ENCODE measurements at places on chromosomes 4 and X.
A peak's percentile ranks its signal among the peaks of the same experiment; 100 is the strongest.

DNA sequence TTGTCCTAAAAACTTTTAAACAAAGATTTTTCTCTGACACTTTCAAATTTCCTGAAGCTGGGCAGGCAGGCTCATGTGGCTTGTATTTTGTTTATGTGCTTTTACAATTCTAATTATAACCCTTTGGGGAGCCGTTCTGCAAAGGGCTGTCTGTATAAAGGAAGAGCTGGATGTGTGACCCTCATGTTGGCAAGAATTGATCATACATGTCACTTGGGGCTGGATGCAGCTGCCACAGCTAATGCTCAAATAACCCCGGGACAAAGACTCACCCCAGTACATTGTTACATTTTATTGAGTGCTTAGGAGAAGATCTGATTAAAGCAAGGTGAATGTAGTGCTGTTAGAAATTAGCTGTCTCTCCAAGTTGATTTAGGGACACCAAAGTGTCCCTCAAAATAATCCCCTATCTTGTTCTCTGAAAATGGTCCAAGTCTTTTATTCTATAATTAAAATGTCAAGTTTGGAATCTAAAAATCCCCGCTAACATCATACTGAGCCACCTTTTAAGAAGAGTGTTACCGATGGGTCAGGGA is 13.0 kb upstream of the DAPP1 start:
- DNase-seq, result no peak

DNA sequence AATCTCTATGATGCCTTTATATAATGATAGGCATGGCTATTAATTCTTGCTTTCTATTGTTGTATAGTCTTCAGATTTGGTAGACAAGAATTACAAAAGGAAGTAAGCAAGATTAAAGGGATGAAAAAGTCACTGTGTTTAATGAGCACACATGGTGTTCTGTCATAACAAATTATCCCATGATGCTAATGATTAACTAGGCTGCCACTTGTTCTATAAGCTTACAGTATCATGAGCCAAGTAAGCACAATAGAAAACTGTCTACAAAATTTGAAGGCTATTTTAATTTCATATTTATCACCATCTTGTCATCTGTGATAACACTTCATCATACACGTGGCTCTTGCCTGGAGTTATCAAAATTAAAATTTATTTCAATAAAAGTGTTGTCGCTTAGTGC is 466.7 kb downstream of the GASK1B start:
- no peak for DNase-seq

DNA sequence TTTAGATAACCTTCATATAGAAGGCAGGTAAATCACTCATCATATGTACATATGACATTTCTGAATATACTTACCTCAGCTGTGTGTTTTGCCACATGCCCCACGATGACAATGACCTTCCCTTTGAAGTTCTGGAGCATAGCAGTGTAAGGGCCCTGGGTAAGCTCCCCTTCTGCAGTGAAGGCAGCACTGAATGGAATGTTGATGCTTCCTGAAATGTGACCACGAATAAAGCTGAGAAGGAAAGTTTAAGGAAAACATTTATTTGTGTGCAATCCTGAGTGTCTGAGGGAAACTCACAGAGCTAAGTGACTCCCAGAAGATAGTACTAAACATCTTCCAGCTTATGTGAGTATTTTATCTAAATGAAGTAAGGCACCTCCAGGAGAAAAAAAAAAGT is 200.1 kb downstream of the NPNT start:
- no peak for DNase-seq

GRCh38 chr4:57370691-57371090 is 260.5 kb upstream of the IGFBP7 start:
- no peak for DNase-seq

- DNase-seq, result no peak
Measured at GRCh38 chr4:84366161-84366560, 132.9 kb downstream of the NKX6-1 start.

GRCh38 chr4:111556851-111557250 is 588.4 kb upstream of the FAM241A start:
- no peak for DNase-seq

DNA sequence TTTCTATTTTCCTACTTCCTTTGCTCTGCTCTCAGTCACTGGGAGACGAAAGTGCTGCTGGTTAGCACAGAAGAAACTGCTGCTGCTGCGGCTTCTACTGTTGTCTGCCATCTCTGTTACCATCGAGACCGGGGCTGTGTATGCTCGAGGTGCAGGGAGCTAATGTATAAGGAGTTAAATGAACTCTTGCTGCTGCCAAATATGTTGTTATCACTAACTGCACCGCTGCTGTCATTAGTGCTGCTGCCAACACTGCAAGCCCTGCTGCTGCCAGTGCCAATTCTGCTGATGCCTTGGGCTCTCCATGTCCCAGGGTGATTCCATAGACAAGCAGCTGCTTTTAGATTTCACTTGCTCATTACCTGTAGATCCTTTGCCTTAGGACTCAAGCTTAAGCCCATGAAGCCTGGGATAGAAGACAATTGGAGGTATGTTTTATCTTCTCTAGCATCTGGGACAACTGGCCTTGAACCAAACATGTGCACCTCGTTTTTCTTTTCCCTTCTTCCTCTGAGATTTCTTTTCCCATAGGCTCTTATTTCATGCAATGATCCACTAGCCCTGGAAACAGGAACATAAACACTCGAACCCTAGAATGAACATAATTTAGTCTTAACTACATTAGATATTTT is 107.8 kb downstream of the CCSER1 start:
- no peak for DNase-seq

- no peak for DNase-seq
Measured at GRCh38 chrX:14015294-14015693, 14.4 kb downstream of the GEMIN8 start.

GRCh38 chr4:124321364-124321763 is 391.2 kb downstream of the ANKRD50 start:
- DNase-seq, result no peak

GRCh38 chr4:14792702-14793227 is 209.5 kb upstream of the CPEB2 start:
- DNase-seq, result no peak

- no peak for DNase-seq
Measured at GRCh38 chr4:56674984-56675383, 6.1 kb downstream of the HOPX start.

- DNase-seq, result no peak
Measured at GRCh38 chr4:56356650-56357049, 30.6 kb downstream of the AASDH start.

DNA sequence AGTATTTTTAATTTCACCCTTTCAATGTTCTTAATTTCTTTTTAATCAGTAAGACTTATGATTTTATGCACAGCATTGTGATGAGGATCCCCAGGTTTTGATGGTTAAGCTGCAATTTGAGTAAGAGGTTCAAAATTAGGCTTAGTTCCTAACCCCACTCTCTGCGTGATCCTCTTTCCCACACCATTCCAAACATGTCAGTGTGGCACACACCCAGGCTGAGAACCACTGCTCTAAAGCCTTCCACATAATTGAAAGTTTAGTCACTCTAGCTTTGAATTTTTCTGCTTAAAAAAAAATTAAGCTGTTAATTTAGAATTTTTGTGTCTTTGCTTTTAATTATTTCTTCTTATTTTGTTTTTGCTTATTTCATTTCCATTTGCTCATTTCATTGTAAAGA is 68.8 kb upstream of the SLC7A11 start:
- no peak for DNase-seq

DNA sequence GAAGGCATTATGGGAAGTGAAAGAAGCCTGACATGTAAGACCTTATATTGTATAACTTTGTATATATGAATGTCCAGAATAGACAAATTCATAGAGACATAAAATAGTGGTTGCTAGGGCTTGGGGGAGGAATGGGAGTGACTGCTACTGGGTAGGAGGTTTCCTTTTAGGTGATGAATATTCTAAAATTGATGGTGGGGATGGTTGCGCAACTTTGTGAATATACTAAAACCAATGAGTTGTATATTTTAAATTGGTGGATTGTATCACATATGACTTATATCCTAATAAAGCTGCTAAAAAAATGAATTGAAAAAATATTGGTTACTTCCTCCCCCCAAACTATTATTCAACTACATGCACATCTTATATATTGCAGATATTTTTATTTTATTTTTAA is 70.0 kb downstream of the UCHL1 start:
- no peak for DNase-seq

DNA sequence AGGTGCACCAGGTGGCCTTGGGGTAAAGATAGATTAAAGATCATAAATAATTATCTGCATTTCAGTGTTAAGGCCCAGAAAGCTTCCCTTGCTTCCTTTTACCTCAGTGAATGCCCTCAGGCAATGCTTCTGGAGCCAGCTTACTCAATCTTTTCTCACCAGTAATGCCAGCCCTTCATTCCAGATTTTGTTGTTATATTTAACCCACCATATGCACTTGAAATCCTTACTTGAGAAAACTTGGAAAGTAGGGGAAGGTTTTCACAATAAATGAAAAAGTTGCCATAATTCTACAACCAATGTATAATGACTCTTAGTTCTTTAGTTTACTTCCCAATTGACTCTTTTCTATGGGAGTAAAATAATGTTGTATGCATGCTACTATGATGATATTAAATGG is 17.1 kb upstream of the PBDC1 start:
- DNase-seq, result no peak

DNA sequence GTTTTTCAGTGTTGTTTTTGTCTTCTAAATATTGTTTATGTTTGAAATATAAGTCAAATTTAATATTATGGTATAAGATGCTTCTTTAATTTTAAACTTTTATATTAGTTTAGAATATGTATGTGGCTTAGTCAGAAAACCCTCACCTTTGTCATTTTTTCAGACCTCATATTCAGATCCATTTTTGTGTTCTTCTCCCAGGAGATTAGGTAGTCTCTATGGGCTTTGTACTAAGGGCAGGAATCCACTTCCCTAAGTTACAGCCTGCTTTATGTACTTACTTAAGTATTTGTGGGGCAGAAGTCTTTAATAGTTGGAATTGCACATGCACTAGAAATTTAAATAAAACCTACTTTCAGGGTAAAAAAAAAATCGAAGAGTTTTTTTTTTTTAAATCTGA is 63.5 kb upstream of the TENM3 start:
- no peak for DNase-seq

DNA sequence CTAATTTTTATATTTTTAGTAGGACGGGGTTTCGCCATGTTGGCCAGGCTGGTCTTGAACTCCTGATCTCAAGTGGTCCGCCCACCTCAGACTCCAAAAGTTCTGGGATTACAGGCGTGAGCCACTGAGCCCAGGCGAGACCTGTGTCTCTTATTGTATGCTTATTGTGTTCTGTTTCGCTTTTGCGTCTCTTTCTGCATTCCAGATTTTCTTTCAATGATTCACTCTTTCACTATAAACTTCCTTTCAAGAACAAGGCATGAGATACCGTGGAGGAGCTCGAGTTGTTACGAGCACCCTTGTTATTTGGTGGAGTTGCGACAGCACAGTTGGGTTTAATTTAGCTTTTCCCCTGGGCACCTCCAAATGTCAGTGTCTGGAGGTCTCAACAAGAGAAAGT is 366.7 kb upstream of the FAT1 start:
- DNase-seq, result no peak

DNA sequence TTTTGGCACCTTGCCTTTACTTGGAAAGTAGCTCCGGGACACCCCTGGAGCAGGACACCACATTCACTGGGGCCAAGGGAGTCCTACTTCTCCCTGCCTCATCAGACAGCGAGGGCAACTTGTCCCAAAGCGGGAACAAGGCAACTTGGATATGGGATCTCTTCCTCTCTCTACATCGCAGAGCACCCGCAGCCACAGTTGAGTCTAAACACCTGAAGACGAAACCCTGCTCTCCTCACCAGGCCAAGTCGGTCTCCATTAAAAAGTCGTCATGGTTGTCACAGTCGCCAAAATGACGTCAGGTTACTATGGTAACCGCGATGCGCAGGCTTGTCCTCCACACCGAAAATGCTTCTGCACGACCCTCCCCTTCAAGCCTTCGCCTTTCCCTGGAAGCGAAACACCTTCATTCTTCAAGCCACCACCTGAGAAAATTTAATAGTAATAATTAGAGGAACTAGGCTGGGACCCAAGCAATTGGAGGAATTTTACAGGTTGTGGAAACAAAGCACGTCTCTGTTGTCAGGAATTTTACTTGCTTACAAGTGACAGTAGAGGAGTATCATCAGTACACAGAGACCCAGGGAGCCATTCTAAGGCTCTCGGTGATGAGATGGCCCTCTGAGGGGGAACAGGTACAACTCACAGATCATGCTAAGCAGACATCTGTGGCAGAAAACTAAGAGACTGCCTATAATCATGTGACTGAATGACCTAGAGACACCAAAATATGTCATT is 30.5 kb upstream of the TCEAL4 start:
- DNase-seq, result peak; percentile 59

DNA sequence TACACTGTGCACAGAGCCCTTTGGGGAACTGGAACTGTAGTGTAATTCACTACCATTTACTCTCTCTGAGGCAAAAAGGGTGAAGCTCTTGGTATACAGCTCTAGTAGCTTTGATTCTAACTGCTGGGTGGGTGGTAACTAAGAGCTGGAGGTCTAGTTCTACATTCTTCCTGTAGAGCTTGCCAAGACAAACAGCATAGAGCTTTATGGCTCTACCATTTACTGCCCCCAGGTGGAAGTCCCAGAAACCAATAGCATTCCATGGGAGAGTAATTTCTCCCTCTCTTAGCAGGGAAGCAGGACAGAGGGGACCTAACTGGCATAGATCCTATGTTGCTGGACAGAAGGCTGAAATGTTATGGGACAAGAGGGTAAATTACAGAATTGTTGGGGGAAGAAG is 26.7 kb downstream of the HDAC8 start:
- DNase-seq, result no peak

DNA sequence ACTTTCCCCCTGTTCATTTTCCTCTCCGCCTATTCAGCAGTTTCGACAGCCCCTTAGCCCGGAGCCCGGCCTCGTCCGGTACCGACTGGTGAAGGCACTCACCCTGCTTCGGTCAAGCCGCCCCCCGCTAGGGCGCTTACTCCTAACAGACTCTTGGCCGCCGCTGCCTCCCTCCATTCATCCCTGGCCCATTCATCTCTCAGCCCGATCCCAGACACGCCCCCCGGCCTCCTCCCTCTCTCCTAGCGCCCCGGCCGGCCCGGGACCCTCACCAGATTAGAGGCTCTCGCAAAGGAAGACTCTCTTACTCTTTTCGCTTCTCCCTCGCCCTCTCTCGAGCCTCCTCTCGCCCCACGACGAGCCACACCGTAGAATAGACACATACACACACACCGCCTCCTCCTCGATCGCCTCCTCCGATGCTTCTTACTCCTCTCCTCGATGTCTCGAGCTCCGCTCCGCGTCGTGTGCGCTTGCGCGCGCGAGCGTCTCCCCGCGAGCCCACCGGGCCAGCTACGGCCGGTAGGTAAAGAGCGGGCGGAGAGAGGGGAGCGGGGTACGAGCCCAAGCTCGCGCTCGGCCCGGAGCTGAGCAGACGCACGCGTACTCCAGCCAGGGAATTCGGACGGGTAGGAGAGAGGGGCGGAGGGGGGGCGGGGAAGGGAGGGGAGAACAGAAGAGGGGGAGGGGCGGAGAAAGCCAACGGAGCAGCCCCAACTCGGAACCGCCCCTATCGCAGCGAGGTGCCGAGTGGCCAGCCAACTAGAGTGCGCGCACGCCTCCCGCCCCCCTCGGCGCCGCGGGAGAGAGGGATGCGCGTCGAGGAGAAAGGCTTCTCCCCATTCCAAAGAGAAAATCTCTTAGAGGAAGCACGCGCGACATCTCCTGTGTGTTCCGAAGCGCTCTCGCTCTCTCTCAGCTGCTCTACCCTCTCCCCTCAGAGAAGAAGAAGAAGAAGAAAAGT is at the start of gene WNK3:
WNK3 (minus strand) TSS at position 633 of the 964 bp plus-strand sequence.
- DNase-seq, result peak; percentile 67

Data from endothelial cell (in vitro differentiated cells).